Mammary epithelial cell (primary cell): ENCODE measurements at places on chromosomes 6 and 20.

GRCh38 chr20:1877609-1878200 lies 17.5 kb upstream of the SIRPA start:
- DNase-seq = no peak

- DNase-seq = no peak
Observed at GRCh38 chr6:104134876-104135275, 724.8 kb downstream of the HACE1 start.

DNA sequence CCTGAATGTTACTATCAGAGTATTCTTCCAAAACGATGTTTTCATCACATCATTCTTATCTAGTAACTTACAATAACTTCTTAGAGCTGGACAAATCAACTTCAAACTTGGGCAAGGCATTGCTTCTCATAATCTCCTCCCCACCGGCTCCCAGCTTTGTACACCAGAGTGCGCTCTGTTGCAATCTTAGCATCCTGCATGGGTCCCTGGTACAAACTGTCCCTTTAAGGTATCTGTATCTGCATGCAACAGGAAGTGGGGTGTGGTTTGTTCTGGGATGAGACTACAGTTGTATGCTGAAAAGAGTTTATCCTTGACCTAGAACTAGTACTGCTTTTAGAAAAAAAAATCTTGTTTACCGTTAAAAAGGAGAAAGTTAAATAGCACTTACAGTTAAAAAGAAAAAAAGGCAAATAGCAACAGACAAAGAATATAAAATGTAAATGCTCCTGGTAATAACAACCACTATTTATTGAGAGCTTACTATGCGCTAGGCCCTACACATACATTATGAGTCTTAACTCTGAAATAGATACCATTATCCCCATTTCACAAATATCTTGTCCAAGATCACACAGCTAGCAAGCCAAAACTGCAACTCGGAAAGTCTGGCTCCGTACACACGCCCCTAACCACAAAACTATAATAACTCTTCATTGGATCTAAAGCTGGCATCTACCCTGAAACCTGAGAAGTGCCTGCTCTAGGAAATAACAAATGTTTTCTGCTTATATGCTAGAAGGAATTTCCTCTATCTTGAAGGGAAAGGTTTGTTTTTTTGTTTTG lies 9.8 kb upstream of the HECA start:
- DNase-seq = peak; percentile 72

DNA sequence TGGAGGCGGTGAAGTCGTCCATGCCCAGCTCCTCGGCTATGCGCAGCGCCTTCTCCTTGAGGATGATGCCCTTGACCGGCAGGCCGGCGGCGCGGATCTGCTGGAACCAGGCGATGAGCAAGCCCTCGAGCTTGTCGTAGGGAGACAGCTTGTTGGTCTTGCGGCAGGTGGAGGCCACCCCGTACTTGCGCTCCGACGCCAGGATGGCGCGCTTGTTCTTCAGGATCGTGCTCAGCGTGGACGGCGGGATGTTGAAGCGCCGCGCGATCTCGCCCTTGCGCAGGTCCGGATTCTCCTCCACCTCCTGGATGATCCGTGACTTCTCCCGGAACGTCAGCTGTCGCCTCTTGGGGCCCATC lies 435 bp downstream of the CENPB start:
- DNase-seq = peak; percentile 52

DNA sequence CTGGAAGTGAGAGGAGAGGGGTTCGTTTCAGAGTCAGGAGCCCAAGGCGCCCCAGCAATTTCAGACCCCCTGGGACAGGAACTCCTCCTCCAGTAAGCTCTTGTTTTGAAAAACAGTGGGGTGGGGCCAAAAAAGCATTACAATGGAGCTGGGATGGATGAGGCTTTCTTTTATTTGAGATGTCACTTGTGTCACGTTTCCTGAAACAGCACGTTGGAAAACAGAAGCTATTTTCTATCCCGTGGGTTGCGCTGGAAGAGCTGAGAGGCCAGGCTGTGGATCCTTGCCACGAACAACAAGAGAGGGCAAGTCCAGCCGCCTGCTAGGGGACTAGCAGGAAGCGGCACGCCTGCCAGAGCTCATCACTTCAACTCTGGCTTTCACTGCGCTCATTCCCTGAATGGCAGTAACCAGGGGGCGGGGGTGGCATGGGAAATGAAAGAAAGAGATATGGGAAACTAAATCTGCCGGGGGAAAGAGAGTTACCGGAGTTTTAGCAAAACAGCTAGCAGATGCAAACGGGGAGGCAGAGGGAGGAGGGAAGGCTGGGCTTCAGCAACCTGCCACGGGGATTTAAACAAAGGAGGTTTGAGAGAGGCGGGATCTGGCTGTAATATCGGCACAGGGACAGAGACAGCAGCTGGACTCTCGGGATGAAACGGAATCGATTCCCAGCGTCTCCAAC lies 34.6 kb downstream of the GCNT2 start:
- peak; percentile 46 for DNase-seq
